Right ventricle myocardium superior (tissue), 1 donor: ENCODE measurements at places on chromosomes 1 and 21.

- DNase-seq = no peak
Measured at GRCh38 chr1:52683367-52683940, 14.7 kb downstream of the COA7 start.

DNA sequence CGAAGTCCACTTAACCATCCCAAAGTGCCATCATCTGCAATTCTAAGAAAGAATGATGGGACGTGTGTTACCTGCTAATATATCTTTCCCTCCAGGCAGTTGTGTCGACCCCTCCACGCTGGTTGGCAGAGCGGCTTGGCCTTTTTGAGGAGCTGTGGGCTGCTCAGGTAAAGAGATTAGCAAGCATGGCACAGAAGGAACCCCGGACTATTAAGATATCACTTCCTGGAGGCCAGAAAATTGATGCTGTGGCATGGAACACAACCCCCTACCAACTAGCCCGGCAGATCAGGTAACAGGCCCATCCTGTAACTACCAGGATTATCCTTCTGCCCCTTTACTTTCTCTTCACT lies 520 bp downstream of the TARS2 start:
- DNase-seq = no peak

GRCh38 chr1:183593356-183593755 lies 3.1 kb upstream of the NCF2 start:
- no peak for DNase-seq

GRCh38 chr1:51061231-51061918 lies 40.7 kb upstream of the C1orf185 start:
- no peak for DNase-seq

GRCh38 chr1:92585831-92586230 lies 99.1 kb upstream of the GFI1 start:
- DNase-seq = no peak

DNA sequence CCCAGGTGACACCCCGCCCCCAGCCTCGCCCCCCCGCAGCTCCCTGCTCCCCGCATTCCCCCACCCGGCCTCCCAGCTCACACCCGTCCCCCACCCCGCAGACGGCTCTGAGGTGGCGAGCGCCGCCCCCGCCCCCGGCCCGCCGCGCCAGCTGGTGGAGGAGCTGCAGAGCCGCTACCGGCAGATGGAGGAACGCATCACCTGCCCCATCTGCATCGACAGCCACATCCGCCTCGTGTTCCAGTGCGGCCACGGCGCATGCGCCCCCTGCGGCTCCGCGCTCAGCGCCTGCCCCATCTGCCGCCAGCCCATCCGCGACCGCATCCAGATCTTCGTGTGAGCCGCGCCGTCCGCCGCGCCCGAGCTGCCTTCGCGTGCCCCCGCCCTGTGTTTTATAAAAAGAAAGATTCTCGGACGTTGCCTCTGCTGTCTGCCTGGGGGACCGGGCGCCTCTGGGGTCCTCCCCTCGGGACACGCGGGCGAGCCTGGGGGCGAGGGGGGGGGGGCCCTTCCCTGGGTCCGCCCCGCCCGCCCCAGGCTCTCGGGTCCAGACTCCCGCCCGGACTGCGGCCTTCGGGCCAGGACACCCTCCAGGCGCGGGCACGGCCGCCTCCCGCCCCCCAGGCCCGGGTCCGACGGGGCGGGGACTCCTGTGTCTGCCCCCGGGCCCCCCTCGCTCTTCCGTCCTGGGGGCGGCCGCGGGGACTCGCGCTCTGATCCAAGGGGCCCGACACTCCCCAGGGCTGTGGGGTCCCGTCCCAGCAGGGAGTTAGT lies 1.6 kb upstream of the MMP23B start:
- peak; percentile 86 for DNase-seq

DNA sequence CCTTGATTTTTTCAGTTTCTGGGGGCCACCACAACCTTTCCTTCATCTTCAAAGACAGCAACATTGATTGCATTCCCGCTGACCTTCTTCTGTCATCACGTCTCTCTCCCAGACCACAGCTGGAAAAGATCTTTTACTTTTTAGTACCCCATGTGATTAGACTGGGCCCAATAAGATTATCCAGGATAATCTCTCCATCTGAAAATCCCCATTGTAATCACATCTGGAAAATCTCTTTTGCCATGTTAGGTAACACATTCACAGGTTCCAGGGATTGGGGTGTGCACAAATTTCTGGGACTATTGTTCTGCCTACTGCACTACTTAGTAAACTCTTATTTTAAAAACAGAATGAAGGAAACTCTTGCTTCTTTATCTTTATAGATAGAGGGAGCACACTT lies 47.1 kb upstream of the INSL5 start:
- no peak for DNase-seq
